ENCODE measurements at places on chromosomes 3 and 15.

GRCh38 chr3:141686466-141687291 is 51.4 kb upstream of the RNF7 start:
- DNase-seq = no peak

GRCh38 chr3:105826778-105827634 is 41.8 kb downstream of the CBLB start:
- DNase-seq = no peak

DNA sequence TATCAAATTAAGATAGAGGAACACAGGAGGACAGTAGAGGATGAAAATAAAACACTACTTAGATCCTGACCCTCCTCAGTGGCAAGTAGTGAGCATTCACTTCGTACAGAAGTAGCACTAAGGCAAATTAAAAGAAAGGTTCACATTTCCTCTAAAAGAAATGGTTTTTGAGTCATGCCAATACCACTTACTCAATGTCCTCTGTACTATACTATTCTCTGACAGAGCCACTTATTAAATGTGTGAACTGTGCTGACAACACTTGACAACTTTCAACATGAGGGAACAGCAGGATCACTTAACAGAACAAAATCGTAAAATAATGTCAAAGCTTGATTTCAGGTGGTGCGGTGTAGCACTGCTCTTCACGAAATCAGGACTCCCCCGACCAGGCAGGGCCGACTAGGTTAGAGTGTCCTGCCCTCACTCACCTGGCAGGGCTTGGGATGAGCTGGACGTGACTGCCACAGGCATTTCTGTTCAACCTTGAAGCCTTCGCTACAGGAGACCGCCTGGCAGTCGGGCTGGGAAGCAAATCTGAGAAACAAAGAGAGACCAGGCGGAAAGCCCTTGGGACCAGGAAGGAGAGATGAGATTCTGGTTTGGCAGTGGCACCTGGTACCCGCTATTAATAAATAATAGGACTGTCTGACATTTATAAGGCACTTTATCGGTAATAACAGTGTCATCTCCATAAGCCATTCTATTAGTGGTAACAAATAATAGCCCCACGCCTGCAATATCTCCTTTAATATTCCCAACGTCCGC is 611 bp upstream of the SLC27A2 start:
- no peak for DNase-seq

- no peak for DNase-seq
Observed at GRCh38 chr3:118029049-118029448, 1005.6 kb downstream of the IGSF11 start.

DNA sequence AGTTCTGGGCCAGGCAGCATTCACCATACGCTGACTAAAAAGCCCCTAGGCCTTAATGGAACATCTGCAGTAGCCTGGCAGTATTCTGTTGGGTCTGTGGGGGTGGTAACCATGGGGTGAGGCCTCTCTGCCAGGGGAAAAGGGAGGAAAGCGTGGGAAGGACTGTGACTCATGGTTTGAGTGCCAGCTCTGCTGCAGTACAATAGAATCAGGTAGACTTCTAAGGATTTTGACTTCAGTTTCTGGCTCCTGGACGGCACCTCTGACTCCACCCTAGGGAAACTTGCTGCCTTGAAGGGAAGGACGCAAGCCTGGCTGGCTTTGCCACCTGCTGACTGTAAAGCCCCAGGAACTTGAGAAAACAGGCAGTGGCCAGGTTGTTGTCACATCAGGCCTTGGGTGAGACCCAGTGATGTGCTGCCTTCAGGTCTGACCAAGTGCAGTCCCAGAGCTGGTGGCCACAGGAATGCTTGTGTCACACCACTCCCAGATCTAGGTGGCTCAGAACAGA is 148.6 kb downstream of the SUCNR1 start:
- DNase-seq = no peak

GRCh38 chr3:59572106-59572505 is 522.3 kb upstream of the CFAP20DC start:
- no peak for DNase-seq

DNA sequence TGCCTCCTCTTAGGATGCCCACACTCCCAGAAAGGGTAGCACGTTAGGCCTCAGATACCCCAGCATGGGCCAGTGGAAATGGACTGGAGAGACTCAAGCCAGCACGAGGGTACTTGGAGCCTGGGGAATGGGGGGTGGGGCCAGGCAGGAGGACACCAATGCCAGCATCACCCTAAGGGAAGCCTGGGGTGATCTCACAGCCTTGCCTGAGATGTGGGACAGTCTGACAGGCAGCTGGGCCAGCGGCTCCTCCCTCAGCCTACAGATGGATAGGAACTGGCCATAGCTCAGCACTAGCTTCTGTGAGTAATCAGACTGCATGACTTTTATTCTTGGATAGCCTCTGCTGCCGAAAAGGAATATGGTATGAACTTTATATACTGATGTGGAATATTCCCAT is 59.6 kb upstream of the MRPS22 start:
- DNase-seq = no peak

DNA sequence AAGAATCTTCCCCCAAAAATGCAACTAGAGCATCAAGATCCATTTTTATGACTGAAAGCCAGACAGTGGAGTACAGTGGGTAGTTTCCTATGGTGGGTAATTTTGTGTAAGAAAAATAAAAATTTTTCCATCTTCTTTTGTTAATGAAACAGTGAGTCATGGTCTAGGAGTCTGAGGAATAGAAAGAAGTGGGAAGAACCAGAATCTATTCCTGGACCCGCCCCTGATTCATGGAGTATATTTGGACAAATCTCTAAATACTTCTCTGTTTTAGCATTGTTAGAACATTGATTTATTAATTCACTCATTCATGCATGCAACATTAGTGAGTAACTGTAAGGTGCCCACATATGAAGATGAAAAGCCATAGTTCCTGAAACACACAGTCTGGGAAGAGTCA is 304.5 kb upstream of the GPR149 start:
- no peak for DNase-seq

DNA sequence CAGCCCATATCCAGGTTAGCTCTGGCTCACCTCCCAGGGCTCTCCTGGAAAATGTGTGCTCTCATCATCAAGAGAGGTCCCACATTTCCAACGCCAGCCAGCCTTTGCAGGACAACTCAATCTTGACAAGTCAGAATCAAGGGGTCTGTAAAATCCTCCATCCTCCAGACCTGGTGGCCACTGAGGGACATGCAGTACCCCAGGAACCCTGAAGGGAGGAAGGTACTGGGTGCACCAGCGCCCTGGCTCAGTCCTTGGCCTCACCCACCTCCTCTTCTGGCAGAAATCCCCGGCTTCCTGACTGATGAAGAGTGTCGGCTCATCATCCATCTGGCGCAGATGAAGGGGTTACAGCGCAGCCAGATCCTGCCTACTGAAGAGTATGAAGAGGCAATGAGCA is 6.0 kb upstream of the WDR6 start:
- DNase-seq = no peak

DNA sequence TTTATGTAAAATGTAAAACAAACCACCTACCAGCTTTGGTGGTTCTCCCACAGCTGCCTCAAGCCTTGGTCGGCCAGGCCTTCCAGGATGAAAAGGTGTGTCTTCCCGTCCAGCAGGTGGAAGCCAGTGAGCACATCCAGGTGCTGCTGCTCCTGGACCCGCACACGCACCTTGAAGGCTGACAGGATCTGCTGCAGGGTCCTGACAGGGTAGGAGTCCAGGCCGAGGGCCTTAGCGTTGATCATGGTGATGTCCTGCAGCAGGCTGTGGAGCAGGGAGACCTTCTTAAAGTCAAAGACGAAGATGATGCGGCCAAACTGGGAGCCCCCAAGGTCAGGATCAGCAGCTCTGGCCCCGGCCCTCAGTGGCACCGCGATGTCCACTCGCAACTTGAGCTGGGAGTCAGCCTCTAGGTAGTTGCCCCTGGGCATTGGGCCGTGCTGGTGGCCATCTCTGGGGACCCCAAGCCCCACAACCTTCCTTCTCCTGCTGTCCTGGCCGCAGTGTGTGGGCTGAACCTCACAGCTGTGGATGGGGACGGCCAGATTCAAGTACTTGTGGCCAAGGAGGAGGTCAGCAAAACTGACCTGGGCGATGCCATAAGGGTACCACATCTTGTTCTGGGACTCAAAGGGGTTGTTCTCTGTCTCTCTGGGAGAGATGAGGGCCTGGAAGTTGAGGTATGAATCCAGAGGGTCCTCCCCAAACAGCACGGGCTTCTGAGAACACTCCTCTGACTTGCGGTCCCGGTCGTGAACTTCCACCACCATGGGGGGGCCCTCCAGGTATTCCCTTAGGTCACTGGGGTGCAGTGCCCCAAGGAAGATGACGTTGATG is 48.6 kb downstream of the CFAP92 start:
- DNase-seq = no peak

DNA sequence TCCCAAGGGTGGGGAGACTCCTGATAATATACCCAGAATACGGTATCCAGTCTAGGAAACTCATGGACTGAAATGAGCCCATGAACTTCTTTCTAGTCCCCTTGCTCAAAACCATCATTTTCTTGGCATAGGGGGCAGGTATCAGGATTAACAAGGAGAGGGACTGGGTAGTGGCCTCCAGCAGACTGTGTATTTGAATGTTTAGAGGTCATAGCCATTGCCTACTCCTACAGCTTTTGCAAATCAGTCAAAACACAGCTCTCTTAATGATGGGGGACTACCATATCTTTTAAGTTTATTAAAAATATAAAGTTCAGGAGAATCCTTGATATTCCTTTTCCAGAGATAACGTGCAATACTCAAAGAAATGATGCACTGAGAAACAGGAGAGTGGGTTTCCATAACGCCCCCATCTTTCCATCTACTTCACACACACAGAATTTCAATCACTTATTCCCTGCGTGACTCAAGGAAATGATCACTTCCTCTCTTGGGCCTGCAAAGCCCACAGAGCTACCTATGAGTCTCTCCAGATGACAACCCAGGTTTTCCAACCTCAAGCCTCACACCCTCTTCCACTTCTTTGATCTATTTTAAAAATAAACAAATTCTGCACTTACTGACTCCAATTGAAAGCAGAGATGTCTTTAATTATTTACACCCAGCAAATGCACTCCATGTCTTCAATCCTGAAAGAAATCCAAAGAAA is 584.0 kb upstream of the LMCD1 start:
- no peak for DNase-seq

- no peak for DNase-seq
Observed at GRCh38 chr3:177610686-177611633, 413.7 kb upstream of the TBL1XR1 start.

DNA sequence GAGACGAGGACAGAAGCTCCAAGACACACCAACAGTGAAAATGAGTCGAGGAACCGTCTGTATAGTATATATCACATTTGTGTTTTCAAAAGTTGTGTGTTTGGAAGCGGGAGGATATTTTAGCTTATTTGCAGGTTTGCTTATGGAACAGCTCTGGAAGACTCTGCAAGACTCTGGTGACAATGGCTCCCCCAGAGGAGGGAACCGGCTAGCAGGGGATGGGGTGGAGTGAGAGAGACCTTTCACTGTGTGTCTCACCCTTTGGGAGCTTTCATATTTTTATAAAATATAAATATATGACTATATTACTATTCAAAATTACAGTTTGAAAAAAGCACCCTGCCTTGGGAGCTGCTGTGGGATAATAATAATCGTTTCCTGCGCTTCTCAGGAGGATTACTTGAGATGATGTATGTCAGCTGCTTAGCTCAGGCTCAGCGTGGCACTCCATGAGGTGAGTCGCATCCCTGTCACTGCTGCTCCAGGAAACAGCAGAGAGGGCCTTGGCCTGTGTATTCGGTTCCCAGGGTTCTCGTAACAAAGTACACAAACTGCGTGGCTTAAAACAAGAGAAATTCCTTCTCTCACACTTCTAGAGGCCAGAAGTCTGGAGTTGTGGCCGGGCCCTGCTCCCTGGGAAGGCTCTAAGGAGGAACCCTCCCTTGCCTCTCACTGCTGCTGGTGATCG is 183.9 kb downstream of the FAM43A start:
- DNase-seq = no peak

DNA sequence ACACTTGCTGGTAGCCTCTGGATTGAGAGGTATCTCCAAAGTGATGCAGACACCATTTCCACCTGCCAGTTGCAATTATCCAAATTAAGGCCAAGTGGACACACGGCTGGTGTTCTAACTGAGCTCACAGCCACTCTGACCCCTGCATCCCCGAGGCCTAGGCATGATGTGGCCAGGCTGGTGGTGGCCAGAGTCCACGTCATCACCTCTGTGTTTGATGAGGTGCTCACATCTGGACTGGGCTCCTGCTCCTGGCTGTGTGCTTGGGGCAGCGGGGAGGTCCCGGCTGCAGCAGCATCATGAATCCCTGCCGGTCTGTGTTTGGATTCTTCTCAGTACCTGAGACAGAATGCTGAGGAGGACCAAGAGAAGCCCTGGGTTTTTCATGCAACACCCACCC is 4.9 kb downstream of the OXTR start:
- no peak for DNase-seq

DNA sequence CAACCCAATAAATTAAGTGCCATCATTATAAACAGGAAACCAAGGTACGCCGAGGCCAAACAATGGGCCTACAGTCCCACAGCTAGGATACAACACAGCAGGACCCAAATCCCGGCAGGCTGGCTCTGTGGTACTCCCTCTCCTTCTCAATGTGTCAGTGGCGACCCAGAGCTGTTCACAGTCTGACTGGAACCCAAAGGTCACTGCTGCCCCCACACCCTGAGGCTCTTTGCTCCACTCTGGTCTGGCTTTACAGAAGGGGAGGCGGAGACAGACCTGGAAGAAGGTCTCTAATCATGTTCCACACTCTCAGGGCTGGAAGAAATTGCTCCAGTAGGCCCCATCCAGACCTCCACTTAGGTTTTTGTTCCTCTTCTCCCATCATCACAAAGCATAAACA is 48.5 kb upstream of the LMCD1 start:
- no peak for DNase-seq

- DNase-seq = no peak
Observed at GRCh38 chr15:77904436-77904821, 173.1 kb downstream of the TBC1D2B start.

- DNase-seq = no peak
Observed at GRCh38 chr3:95162794-95163193, 1099.9 kb downstream of the NSUN3 start.

DNA sequence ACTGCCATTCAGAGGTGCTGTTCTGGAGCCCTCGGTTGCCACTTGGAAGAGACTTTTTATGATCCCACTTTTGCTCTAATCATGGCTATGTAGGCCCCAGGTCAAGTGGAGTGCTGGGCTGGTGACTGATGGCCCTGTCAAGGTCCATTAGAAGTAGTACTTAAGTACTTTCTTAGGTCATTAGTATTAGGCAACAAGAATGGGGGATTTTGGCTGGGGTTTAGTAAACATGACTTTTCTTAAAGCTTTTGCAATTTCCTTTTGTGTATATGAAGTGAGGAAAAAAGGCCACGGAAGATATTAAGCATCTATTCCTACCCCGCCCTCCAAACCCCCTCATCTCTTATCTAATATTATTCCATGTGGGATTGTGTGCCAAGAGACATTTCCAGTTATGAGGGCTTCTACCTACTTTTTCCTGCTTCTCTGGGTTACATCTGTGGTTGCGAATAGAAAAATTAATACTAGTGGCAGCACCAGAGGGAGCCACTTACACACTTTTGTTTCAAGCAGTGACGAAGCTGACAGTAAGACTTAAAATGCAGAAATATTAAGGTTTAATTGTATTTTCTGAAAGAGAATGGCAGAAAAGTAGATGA is 13.9 kb downstream of the NLGN1 start:
- DNase-seq = no peak

GRCh38 chr3:11716573-11717290 is 73.0 kb upstream of the VGLL4 start:
- DNase-seq = no peak

- no peak for DNase-seq
Observed at GRCh38 chr15:71515375-71516186, 294.8 kb upstream of the NR2E3 start.

GRCh38 chr15:89665449-89666181 is 10.3 kb upstream of the KIF7 start:
- DNase-seq = no peak

GRCh38 chr3:126773783-126774182 is 69.7 kb downstream of the CHCHD6 start:
- no peak for DNase-seq
